Right atrium auricular region (tissue), 2 donors: ENCODE measurements at places on chromosomes 2 and 18. TPM values are rescaled to one million over a fixed set of nuclear protein-coding genes. Genes with fewer than 3 reads are reported as not detected.

CCDC141 gene
- total RNA-seq, result 146 TPM

SERPINB7 gene
- 0.71 TPM for total RNA-seq

GRCh38 chr2:152761214-152761613 is 42.8 kb downstream of the ARL6IP6 start:
- DNase-seq, result no peak

DNA sequence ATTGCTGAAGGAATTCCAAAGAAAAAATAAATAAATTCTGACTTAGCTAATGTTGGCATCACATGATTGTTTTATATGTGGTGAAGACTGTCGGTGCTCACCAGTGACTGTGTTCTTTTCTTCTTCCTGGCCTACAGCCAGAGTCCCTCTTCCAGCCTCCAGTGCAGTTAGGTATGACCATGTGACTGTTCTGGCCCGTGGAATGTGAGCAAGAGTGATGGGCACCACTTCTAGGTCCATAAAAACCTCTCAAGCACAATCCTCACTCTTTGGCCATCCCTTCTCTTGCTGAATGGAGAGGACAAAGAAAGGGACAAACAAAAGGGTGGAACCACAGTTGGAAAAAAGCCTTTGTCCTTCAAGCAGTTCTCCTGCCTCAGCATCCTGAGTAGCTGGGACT is 39.0 kb upstream of the BMPR2 start:
- DNase-seq, result no peak

GALNT5 gene
- total RNA-seq, result 0.67 TPM

DNA sequence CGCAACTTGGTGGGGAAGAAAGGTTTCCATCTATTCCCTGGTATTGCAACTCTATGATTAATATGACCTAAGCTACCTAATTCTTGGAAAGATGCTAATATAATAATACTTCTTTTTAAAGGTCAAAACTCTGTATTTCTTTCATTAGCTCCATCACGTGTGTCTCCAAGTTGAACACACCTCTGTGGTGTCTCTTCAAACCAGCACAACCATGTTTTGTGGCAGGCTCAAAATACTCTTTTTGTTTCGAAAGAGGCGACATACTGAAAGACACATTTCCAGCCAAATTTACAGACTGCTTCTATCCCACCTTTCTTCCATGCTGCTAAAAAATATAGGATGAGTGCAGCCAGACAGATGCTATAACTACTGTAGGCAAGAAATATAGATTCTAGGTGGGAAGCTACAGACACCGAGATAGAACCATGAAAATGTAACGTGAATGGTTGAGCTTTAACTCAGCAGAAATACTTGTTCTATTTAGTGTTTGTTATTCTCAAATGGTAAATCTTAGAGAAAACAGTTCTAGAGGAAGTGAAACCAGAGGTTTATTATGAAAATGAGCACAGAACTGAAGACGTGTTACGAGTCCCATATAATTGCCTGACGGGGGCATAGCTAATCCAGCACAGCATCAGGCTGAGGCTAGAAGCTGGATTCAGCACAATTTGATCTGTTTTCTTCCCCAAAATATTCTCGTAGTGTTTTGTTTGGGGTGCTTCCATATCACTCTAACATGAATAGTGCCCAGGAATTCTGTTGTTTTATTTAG is 991.5 kb upstream of the FANCL start:
- DNase-seq, result no peak

GRCh38 chr2:84999553-84999955 is 28.6 kb downstream of the KCMF1 start:
- no peak for DNase-seq

DNA sequence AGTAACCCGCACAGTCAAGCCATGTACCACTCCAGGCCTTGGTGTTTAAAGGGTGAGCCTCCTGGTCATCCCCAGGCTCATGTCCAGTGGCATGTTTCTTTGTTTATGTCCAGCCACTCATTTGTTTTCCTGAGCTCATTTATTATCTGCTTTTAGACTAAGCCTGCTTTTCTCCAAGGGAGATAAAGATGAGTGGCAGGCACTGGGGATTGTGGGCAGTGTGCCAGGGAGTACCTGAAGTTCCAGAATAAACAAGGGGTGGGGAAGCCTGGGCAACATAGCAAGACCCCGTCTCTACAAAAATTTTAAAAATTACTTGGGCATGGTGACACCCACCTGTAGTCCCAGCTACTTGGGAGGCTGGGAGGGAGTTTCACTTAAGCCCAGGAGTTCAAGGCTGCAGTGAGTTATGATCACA is 1.9 kb downstream of the ANXA4 start:
- no peak for DNase-seq

ABCG8 gene
- not detected for total RNA-seq

DHX57 gene
- total RNA-seq, result 6.9 TPM

DNA sequence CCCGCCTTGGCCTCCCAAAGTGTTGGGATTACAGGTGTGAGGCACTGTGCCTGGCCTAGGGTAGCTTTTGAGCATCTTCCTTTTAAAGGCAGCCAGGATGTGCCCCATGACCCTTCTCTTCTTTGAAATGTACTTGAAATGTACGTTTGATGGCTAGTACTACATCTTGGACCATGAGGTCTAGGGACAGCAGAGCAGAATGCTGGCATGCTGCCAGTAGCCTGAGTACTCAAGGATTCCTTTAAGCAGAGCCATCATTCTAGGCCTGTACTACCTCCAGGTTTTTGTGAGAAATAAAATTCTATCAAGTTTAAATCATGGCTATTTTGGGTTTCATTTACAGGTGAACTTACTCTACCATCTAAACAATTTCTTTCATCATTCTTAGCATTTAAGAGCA is 2.9 kb upstream of the EML6 start:
- no peak for DNase-seq

LCT gene
- not detected for total RNA-seq

- no peak for DNase-seq
Measured at GRCh38 chr2:173264603-173265366, 89.9 kb upstream of the CDCA7 start.
